Fibroblast of lung (primary cell): ENCODE measurements at places on chromosomes 12 and 14. TPM values are rescaled to one million over a fixed set of nuclear protein-coding genes. Genes with fewer than 3 reads are reported as not detected.
A peak's percentile ranks its signal among the peaks of the same experiment; 100 is the strongest.

GRCh38 chr12:6154730-6155459, 30.4 kb upstream of the VWF start:
- no peak for DNase-seq

- DNase-seq, result no peak
Observed at GRCh38 chr12:108313241-108313605, 25.9 kb downstream of the CMKLR1 start.

- DNase-seq, result peak; percentile 25
Observed at GRCh38 chr14:63952933-63953437, 100.2 kb downstream of the SYNE2 start.

DNA sequence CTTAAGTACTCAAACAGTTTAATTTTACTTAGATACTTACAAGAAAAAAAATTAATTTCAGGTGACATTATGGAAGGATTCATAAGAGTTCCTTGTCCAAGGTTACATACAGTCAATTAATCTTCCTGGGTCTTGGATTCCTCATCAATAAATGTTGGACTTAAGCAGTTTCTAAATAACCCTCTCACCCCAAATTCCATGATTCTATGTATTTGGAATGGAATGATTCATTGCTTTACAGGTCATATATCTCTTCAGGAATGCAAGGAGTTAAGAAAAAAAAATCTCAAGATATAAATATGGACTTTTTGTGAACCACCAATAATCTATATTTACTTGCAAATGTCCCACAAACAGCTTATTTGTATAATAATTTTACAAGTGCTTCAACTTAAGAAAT, 84.2 kb upstream of the BMP4 start:
- DNase-seq, result peak; percentile 82

GRCh38 chr12:131124487-131125280, 171.0 kb downstream of the ADGRD1 start:
- DNase-seq, result no peak

DNA sequence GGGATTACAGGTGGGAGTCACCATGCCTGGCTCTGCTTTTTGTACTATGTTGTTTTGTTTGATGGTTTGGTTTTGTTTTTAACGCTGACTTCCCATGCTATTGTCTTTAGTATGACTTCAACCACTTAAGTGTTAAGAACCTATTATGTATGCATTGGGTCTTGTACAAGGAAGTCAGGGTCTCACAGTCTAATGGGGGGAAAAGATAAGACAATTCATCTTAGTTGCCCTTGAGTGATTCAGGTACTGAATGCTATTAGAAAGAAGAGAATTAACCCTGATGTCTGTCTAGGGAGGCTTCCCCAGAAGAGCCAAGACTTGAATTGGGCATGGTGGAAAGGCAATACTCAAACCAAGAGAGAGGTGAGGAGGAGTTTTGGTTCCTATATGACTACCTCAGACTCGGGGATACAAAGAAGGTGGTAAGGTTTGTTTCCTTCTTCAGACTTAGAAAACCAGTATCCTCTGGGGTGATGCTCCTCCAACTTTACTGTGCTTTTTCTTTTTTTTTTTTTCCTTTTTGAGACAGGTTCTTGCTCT, 64.6 kb downstream of the SUSD6 start:
- DNase-seq, result no peak

- DNase-seq, result no peak
Observed at GRCh38 chr12:72523754-72524153, 251.6 kb downstream of the TRHDE start.

GRCh38 chr12:29750131-29750927, 33.4 kb downstream of the TMTC1 start:
- DNase-seq, result no peak

DNA sequence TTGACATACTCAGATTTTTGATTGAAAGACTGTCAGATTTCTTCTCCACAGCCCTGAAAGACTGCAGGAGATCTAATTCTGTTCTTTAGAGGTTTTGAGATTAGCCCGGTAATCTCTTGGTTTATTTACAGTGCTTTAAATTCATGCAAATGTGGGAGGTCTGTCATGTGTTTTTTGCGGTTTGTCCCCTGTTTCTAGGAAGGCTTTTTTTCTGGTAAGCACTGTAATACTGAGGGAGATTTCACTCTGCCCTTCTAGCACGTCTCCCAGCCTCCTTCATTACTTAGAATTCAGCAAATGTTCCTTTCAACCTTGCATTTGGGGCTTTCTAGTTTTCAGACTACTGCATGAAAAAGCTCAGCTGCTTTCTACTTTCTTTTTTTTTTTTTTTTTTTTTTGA, 31.1 kb downstream of the GPHN start:
- DNase-seq, result no peak

DNA sequence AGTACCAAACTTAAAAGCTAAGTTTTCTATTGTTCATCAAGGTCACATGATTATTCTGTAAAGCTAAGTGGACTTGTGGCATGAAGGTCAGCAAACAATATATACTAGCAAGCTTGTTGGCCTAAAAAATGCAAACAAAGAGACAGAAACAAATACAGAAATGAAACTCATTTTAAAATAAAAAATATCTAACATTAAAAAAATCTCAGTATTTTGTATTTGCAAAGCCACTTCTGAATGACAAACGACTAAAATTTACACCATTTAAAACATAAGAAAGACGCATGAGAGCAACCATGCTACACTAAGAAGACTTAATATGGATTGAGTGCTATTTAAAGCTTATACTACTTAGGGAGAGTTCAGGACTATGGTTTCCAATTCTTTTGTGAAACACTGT, 72.8 kb upstream of the BBS10 start:
- no peak for DNase-seq

GRCh38 chr14:22225516-22226140, 363.4 kb downstream of the DAD1 start:
- peak; percentile 80 for DNase-seq

DNA sequence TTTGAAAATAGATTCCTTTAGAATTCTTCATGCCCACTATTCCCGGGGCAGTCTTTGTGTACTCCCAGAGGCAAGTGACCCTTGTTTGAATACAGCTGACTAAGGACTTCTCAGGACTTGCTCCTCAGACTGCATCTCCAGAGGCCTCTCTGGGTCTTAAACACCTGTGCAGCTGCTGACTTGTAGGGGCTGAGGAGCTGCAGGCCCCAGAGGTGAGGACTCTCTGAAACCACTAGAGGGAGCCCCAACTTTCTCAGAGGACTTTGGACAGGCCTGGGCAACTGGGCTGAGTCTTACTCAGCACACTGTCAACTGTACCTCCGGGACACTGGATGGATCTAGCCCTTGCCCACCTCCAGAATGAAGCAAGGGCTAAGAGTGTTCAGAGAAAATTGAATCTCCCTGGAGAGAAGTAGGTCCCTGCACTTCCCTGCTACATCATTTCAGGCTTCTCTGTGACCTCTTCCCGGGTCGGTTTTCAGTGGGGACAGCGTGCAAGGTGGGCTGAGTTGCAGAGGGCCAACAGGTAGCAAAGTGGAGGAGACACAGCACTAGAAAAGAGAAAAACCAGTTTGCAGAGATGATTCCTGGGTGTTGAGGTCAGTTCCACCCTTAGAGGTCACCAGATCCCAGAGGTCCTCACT, 164.6 kb downstream of the TMEM117 start:
- peak; percentile 25 for DNase-seq

DNA sequence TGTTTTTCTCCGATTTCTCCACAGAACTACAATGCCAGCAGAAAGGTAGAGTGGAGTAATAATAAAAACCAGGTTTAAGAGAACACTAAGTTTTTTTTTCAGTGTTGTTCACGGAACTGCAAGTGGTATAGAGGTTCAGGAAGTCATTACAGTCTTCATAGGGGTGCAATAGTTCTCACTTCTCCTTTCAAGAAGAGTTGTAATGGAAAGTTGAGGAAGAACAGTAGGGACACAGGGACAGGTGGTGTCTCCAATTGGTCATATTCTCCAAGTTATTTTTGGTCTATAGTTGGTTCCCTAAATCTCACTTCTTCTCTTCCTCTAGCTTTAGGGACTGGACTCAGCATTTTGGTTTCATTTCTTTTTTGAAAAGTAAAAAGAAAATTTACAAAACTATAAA, 894.0 kb downstream of the NRXN3 start:
- no peak for DNase-seq

DNA sequence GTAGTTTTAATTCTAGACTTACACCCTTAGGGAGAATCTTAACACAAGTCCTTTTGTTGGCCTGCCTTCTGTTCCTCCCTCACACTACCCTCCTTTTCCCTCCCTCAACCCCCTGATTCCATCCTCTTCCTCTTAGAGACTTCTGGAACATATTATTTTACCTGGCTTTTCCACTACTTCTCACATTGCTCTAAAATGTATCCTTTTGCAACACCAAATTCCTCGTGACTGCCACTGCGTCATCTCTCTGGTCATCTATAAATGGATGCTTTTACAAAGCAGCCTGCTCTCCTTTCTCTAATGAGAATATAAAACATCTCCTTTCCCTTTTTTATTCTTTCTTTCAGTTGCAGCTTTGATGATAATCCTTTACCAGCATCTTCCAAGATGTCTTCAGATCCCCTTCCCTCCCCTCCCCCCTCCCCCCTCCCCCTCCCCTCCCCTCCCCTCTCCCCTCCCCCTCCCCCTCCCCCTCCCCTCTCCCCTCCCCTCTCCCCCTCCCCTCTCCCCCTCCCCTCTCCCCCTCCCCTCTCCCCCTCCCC, 93.6 kb downstream of the DIP2B start:
- peak; percentile 32 for DNase-seq

GRCh38 chr14:104037903-104038302, 47.6 kb upstream of the ASPG start:
- no peak for DNase-seq

GRCh38 chr12:128994856-128995255, 141.6 kb downstream of the GLT1D1 start:
- DNase-seq, result no peak

DNA sequence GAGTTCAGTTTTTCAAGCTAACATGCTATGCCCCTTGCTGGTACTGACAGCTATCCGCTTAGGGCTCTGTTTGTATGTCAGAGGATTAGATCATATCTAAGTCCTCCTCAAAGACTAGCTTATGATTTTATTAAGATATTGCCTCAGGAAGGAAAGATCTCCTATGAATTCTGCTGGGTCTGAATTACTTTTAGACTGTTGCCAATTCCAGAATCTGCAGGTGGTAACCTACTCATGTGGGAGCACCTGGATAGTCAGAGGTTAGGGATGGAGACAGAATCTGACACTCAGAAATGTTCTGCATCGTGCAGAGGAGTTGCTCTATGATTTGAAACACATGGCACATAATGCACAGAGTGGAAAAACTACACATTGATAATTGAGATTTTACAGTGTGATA, 843.4 kb downstream of the SLC6A15 start:
- no peak for DNase-seq

- no peak for DNase-seq
Observed at GRCh38 chr14:35958499-35958898, 132.4 kb downstream of the BRMS1L start.

DNA sequence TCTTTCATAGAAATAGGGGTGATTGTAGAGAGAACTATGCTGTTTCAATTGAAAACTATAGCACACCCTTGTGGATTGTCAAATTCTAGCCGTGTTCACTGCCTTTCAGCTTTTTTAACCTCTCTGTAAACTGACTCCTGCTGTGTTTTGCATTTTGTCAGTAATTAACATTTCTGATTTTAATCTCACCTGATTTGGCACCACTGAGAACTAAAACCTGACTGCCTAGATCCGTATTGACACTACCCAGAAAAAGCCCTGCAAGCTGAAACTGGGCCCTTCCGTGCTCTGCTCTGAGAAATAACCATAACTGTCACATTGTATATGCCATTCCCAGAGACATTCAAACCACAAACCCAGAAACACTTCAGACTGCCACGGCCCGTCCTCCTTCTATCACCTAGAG, 26.6 kb upstream of the ETV6 start:
- DNase-seq, result no peak

- DNase-seq, result no peak
Observed at GRCh38 chr12:5910790-5911548, 34.1 kb downstream of the ANO2 start.

- DNase-seq, result peak; percentile 14
Observed at GRCh38 chr14:80275208-80275850, 64.0 kb upstream of the DIO2 start.

GRCh38 chr14:56212521-56212920, 94.3 kb downstream of the PELI2 start:
- DNase-seq, result no peak

GRCh38 chr14:37116933-37117849, 55.2 kb downstream of the SLC25A21 start:
- DNase-seq, result peak; percentile 73

- DNase-seq, result no peak
Observed at GRCh38 chr12:88805692-88806091, 225.4 kb upstream of the KITLG start.

- no peak for DNase-seq
Observed at GRCh38 chr12:94536040-94536965, 76.6 kb upstream of the CEP83 start.

DNA sequence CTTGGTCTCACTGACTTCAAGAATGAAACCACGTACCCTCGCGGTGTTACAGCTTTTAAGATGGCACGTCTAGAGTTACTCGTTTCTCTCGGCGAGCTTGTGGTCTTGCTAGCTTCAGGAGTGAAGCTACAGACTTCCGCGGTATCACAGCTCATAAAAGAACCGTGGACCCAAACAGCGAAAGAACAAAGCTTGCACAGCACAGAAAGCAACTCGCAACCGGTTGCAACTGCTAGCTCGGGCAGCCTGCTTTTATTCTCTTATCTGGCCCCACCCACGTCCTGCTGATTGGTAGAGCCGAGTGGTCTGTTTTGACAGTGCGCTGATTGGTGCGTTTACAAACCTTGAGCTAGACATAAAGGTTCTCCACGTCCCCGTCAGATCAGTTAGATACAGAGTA, 4.2 kb upstream of the CLEC4C start:
- no peak for DNase-seq

DNA sequence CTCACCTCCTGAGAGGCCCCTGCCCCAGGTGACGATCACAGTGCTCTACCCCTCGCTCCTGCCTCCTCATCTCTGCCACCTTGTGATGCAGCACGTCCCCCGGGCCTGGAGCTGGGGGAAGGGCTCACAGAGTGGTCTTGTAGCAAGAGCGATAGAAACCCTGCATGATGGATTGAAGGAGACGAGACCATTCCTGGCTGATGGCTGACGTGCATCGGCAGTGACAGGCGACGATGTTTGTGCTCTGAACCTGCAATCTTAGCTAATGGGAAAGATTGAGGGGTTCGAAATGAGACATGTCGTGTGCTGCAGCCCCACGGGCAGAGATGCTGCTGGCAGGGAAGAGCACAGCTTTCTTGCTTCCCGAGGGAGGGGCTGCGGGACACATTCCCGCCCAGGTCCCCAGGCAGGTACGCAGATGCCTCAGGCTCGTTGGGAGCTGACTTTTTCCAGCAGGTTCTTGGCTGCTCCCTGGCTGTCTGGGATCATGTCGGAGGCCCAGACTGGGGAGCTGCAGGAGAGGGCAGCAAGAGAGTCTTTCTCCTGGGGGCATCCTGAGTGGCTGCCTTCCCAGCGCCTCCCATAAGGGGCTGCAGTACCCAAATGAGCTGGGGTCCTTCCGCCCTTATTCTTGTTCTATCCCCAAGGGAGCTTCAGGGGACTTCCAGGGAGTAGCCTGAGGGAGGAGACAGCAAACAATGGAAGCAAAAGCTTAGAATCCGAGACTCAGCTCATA, 38.7 kb upstream of the GPATCH2L start:
- no peak for DNase-seq

GRCh38 chr12:72511906-72512305, 239.7 kb downstream of the TRHDE start:
- peak; percentile 89 for DNase-seq

The LPAR5 gene
- not detected in 2 replicates for total RNA-seq

The SRSF5 gene
- total RNA-seq, result 125 and 141 TPM in 2 replicates

The KRT79 gene
- not detected in 2 replicates for total RNA-seq

The C12orf56 gene
- total RNA-seq, result 0.77 and 1.5 TPM in 2 replicates

The ATF1 gene
- 36.0 and 44.8 TPM in 2 replicates for total RNA-seq

The ESR2 gene
- 0.26 and 0.66 TPM in 2 replicates for total RNA-seq

The HCAR2 gene
- total RNA-seq, result under 0.01 TPM in 1 of 2 replicates, not detected in the other

The BAG5 gene
- 25.8 and 28.8 TPM in 2 replicates for total RNA-seq

The BIN2 gene
- total RNA-seq, result not detected in 2 replicates
